ENCODE measurements at places on chromosomes 5 and 9.

DNA sequence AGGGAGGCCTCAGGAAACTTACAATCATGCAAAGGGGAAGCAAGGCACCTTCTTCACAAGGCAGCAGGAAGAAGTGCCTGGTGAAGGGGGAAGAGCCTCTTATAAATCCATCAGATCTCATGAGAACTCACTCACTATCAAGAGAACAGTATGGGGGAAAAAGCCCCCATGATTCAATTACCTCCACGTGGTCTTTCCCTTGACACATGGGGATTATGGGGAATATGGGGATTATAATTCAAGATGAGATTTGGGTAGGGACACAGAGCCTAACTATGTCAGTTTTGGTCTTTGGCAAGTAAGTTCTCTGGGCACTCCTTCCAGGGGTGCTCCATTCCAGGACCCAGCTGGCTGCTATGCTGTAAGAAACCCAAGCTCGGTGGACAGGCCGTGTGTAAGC lies 275.3 kb upstream of the TUT7 start:
- no peak for DNase-seq

- no peak for DNase-seq
Observed at GRCh38 chr9:109335929-109336328, 15.1 kb upstream of the EPB41L4B start.

DNA sequence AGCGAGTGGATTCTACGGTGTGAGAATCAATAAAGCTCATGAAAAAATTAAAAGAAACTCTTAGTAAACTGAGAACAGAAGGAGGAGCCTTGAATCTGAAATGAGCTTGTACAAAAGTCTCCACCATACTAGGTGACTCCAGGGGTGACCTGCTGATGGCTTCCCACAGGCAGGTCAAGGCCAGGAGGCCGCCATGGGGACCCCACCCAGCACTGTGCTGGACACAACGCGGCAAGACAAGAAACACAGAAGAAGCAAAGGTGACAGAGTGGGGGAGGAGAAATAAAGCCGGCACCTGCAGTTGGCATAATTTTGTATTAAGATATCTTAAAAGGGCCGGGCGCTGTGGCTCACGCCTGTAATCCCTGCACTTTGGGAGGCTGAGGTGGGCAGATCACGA lies 12.1 kb upstream of the SLC6A19 start:
- DNase-seq, result no peak

DNA sequence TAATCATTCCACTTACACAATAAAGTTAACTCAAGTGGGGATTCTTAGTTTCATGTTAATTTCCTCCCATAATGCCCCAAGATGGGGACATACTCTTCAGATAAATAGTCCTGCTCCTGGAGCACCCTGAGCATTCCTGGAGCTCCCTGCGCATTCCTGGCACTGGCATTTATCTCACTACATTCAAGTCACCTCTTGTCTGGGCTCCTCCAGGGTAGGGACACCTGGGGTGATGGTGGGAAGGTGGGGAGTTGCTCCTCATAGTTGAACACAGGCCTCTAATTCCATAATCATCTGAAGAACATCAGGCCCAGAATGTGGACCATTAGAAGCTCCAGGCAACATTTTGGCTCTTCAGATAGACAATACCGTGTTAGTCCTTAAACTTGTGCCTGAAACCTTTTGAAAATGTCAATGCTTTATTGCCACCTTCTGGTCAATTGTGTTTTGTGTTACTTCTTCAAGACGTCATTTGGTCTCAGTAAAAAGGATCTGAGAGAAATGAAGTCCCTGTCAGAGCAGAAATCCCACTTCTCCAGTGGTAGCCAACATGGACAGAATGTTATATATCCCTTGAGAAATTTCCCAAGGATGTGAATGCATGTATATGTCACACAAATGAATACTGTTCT lies 14.2 kb upstream of the AGGF1 start:
- peak; percentile 38 for DNase-seq

DNA sequence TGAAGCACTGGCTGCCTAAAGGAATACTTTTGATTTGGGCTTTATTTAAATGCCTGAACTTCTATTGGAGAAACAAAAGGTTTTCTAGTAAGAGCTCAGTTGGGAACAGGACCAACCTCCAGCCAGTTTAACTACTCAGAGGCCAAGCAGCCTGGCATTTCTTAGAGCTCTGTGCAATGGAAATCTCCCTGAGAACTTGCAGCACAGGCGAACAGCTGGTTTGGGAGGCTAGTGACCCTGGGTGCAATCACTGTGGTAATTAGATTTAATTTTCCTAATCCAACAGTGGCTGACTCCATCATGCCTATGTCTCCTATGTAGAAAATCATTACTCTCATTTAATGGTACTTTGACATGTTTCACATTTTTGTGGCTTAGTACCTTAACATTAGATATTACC lies 1.0 kb upstream of the CDH6 start:
- no peak for DNase-seq

DNA sequence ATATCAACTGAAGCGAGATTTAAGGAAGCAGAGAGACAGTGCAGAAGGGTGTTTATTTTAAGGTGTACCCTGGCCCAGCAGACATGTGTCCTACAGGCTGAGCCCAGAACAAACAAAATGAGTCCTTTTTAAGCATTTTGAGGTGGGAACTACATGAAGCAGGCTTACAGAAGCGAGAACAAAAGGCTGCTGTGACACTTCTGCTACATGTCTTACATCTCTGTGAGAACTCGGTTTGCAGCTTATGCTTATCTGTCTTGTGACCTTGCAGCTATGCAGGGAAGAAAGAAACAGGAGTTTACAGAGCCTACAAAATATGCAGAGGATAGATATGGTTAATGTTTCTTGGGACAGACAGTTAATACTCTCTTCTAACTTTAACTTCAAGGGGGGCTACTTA lies 295.9 kb downstream of the CEMIP2 start:
- no peak for DNase-seq

DNA sequence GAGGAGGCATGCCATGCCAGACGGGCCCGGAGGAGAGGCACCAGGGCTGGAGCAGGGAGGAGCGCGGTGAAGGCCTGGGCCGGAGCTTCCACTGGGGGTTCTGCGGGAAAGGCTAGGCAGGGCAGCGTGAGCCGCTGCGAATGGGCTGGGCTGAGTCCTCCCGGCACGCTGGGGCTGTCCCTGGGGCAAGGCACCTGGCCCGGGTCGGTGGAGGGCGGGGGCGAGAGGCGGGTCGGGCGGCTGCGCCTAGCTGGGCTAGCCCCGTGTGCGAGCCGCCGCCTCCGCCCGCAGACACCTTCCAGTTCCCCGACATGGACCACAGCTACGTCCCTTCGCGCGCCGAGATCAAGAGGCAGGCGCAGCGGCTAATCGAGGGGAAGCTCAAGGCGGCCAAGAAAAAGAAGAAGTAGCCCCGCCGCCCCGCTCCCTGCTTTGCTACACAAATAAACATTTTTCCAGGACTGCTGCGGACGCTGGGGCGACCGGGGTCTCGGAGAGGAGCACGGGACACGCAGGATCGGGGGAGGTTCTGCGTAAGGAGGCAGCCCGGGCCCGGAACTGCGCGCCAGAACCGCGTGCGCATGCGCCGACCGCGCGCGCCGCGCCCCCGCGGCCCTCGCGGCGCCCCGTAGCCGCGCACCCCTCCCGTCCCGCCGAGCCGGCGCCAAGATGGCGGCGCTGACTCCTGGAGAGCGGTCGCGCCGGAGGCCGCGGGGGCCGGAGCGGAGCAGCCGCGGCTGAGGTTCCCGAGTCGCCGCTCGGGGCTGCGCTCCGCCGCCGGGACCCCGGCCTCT lies at the start of gene RABL6:
RABL6 (plus strand) TSS at position 668 of the 794 bp plus-strand sequence. CDS start 249 bp downstream, outside the sequence.
- peak; percentile 77 for DNase-seq

- DNase-seq, result no peak
Observed at GRCh38 chr5:160245506-160246086, 16.3 kb downstream of the FABP6 start.

GRCh38 chr5:14066326-14066725 lies 76.8 kb upstream of the TRIO start:
- no peak for DNase-seq

GRCh38 chr9:71767163-71767775 lies 1.0 kb downstream of the CEMIP2 start:
- DNase-seq, result no peak

GRCh38 chr9:103068753-103069152 lies 73.6 kb downstream of the CYLC2 start:
- DNase-seq, result no peak

DNA sequence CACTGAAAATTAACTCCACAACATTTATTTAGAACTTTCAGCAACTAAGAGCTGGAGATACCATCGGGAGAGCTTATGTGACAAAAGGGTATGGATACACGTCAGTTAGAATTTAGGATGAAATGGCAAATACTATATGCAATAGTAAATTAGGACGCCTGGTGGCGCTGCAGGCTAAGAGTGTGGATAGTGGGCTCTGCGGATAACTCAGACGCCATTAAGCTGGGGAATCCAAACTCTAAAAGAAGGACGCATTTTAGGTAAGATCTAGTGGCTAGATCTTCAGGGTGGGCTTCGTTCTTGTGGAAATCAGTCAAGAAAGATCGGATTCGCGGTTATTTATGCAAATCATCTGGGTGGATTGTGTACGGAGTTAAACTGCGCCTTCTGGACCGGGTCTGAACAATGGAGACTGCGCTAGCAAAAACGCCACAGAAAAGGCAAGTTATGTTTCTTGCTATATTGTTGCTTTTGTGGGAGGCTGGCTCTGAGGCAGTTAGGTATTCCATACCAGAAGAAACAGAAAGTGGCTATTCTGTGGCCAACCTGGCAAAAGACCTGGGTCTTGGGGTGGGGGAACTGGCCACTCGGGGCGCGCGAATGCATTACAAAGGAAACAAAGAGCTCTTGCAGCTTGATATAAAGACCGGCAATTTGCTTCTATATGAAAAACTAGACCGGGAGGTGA lies at the start of gene PCDHB5:
PCDHB5 (plus strand) TSS at position 177 of the 688 bp plus-strand sequence; CDS start at position 406, 229 bp downstream.
- DNase-seq, result peak; percentile 7

- DNase-seq, result no peak
Observed at GRCh38 chr5:132748522-132749000, 1.3 kb downstream of the CCNI2 start.

DNA sequence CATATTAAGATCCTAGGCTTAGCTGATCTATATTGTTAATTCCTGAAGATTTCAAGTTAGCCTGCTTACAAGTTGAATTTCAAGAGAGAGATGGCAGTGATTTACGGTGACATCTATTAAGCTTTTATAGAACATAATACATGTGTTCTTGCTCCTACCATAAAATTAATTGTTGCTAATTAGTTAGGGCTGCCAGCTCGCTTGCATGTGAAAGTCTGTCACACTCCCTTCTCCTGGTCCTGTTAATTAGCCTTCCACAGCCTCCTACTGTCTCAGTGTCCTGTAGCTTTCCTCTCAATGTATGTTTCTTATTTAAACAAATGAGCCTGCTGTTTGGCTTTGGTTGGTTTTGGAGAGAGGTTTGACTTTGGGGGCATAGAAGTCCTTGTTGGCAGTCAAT lies 247.2 kb downstream of the NTRK2 start:
- no peak for DNase-seq

GRCh38 chr9:112012026-112012902 lies 115.7 kb downstream of the UGCG start:
- DNase-seq, result peak; percentile 81

- DNase-seq, result no peak
Observed at GRCh38 chr5:30103052-30103451, 1090.4 kb upstream of the CDH6 start.

GRCh38 chr9:129552064-129552463 lies 68.8 kb downstream of the C9orf50 start:
- DNase-seq, result no peak

DNA sequence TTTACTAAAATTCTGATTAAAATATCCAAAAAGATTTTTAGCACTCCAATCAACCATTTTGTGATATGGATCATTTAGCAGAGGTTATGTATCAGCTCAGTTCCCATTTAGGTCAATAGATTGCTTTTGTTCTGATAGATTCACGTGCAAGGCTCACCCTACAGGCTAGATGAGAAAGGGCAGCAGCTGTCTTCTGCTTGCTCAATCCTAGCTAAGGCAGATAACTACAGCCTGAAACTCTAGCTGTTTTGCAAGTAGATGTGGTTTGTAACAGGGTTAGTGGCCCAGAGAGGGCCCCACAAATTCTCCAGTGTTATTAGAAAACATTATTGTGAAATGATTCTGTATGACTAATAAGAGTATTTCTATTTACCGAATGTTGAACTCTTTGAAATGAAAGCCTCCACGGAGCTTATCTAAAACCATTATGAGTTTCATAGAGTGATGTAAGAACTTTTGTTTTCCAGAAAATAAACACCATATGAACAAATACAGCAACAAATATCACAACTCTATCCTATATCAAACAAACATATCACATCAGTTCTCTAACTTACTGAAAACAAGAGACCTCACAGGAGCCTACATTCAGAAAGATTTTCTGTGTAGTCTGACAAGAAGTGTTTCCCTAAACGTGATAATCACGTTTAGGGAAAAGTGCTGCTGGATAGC lies 841.9 kb upstream of the ACO1 start:
- DNase-seq, result peak; percentile 76

DNA sequence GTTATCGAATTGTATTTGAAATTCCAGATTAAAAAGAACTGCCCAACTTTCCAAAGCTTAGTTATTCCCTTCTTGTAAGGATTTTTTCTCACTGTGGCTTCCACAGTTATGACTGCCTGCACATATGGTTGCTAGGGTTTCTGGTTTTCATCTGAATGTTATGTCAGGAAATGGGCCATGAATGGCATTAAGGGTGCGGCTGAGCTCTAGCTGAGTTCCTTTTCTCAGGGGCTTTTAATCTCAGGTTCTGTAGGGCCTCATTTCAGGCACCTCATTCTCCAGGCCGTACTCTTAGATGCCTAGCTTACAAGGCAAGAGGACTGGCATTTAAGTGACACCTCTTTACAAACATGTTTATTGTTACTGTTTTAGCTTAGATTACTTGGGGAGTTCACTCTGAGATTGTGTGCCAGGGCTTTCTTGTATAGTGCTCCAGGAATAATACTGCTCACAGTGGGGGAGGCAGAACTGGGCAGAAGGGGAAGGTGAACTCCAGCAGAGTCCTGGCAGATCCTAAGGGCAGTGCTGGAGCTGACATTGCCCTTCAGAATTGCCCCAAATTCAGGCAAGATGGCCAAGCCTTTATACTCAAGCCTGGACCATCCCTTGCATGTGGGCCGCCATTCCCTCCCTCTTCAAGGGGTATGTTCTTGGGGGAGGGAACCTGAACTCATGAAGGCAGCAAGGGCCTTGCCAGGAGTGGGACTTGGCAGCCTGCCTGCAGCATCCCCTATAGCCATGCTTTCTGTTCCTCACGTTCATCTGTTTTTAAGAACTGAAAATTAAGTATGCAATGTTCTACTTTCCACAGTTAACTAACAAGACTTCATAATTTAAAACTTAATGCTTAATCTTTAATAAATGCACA lies 111.5 kb downstream of the KDM4C start:
- no peak for DNase-seq

- DNase-seq, result peak; percentile 2
Observed at GRCh38 chr9:385818-386398, 171.2 kb downstream of the DOCK8 start.

GRCh38 chr9:7454624-7455023 lies 345.0 kb downstream of the DMAC1 start:
- DNase-seq, result no peak

GRCh38 chr5:51202161-51202560 lies 181.1 kb upstream of the ISL1 start:
- DNase-seq, result no peak

GRCh38 chr9:81566074-81566698 lies 123.2 kb downstream of the TLE1 start:
- no peak for DNase-seq
